ENCODE measurements at places on chromosomes 1 and 21. TPM values are rescaled to one million over a fixed set of nuclear protein-coding genes. Genes with fewer than 3 reads are reported as not detected.

GRCh38 chr1:204380293-204380831 is 20.6 kb upstream of the PLEKHA6 start:
- H3K36me3 ChIP-seq, result no peaks in the 10 kb centered on the region
- H3K4me1 ChIP-seq, result peaks cover 10% of the 10 kb centered on the region
- peaks cover 34% of the 10 kb centered on the region for H3K27me3 ChIP-seq
- H3K4me3 ChIP-seq, result no peak overlapping the region
- DNase-seq, result no peak
- no peak overlapping the region for H3K27ac ChIP-seq

DNA sequence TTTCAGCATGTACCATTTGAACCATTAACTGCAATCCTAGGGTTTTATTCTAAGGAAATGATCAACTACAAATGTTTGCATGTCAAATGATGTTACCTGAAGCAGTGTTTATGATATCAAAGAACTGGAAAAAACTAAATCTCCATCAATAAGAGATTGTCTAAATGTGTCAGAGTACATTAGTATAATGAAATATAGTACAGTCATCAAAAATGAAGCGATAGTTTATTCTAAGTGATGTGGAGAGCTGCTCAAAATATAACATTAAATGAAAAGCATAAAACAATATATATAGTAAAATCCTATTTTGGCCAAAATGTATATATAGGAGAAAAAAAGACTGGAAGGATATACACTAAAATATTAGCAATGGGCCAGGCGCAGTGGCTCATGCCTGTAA is 24.0 kb downstream of the AKNAD1 start:
- H3K4me3 ChIP-seq, result no peak overlapping the region
- no peak for DNase-seq
- no peaks in the 10 kb centered on the region for H3K36me3 ChIP-seq
- no peak overlapping the region for H3K27ac ChIP-seq
- peaks cover 10% of the 10 kb centered on the region for H3K4me1 ChIP-seq

DNA sequence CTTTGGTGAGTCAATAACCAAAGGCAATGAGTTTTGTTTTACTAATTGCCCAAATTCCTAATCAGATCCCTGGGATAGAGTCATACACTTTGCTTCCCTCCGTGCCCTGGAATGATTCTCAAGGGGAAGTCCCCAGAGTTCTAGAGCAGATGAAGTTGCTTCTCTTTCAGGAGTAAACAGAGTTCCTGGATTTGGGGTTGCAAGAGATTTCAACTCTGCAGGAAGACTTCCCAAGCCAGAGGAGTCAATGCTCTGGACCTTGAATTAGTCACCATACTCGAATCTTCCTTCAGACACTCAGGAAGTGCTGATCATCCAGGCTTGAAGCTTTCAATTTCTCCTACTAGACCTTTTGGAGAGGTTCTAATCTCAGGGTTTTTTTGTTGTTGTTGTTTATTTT is 39.6 kb downstream of the FCER1A start:
- no peak for DNase-seq
- H3K4me1 ChIP-seq, result no peaks in the 10 kb centered on the region
- no peak overlapping the region for H3K4me3 ChIP-seq

FMO5 gene
- total RNA-seq, result 0.72 TPM

WNT4 gene
- total RNA-seq, result not detected

PCP4 gene
- total RNA-seq, result not detected

All from activated CD4-positive, alpha-beta T cell treated with anti-CD3 and anti-CD28 coated beads, Interleukin-2, amount 10 ng/mL, durations not matched to agents 7 days and 5 days (primary cell).